Testis (tissue), 5 donors: ENCODE measurements at places on chromosomes 5 and 9.

- no peak for DNase-seq
Measured at GRCh38 chr9:127004946-127005769, 90.6 kb downstream of the RALGPS1 start.

- peak; percentile 43 for DNase-seq
Measured at GRCh38 chr9:100099722-100100042, 639 bp downstream of the INVS start.

DNA sequence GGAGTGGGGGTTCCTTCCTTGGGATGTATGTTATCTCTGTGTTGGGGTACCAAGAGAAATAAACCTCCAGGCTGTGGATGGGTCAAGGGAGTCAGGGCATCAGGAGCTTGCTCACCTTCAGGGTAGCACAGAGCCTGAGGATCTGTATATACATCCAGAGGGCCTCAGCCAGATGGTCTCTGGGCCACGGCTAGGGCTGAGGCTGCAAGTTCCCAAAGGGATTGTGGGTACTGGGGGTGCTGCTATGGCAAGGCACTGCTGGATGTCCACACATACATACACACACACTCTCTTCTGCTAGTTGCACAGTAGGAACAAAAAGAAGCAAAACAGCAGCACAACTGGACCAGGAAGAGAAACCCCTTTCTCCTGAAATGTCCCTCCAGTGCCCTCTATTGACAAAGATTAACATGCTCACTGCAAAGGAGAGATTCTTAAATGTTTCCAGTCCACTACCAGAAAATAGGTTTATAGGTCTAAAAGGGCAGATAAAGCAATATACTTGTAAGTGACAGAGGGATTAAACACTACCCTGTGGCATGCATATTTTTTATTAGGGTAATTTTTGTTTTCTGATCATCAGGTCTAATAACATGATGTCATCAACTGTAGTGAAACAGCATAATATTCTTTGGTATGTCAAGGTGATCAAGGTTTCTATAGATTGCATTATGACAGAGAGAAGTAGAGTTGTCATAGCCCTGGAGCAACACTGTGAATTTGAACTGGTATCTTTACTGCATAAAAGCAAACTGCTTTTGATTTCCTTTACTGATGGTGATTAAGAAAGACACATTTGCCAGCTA, 56.3 kb upstream of the KCNN2 start:
- DNase-seq: no peak

- DNase-seq: no peak
Measured at GRCh38 chr5:91929522-91929817, 546.4 kb upstream of the ARRDC3 start.

GRCh38 chr5:174078416-174078815, 32.9 kb downstream of the NSG2 start:
- no peak for DNase-seq

- DNase-seq: no peak
Measured at GRCh38 chr5:3281366-3281765, 314.3 kb upstream of the IRX1 start.

DNA sequence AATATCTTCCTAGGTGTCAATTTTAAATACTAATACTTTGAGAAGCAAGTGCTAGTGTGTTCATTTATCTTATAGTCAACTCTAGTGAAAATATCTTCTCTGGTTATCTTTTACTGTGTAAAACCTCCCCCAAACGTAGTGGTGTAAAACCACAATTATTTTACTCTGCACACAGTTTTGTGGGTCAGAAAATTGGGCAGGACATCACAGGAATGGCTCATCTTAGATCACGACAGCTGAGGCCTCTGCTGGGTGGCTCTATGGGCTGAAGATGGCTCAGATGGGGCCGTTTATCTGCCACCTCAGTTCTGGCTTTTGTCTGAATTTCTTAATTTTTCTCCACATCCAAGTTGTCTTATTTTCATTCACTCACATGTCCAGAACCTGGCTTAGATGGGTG, 457.2 kb upstream of the ACTBL2 start:
- no peak for DNase-seq

DNA sequence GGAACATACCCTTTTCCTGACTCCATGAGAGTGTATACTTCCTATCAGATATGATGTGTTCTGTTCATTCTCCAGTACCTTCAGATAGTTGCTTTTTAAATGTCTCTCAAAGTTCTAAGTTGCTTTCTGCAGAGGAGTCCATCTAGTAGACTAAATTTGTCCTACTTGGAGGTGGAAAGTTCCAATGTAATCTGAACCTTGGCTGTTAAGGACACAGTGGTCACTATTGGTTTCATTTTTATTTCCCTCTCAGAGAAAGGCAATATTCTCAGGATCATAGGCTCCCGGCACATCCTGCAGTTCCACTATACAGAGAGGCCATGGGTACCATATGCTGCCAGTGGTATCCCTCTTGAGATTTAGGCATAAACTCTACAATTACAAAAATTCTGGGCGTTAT, 634.6 kb downstream of the LRRC70 start:
- DNase-seq: no peak

- DNase-seq: no peak
Measured at GRCh38 chr5:142796492-142797109, 26.4 kb downstream of the ARHGAP26 start.

- no peak for DNase-seq
Measured at GRCh38 chr5:151611127-151611775, 20.1 kb upstream of the FAT2 start.

- no peak for DNase-seq
Measured at GRCh38 chr5:123398058-123398733, 25.0 kb downstream of the CEP120 start.

DNA sequence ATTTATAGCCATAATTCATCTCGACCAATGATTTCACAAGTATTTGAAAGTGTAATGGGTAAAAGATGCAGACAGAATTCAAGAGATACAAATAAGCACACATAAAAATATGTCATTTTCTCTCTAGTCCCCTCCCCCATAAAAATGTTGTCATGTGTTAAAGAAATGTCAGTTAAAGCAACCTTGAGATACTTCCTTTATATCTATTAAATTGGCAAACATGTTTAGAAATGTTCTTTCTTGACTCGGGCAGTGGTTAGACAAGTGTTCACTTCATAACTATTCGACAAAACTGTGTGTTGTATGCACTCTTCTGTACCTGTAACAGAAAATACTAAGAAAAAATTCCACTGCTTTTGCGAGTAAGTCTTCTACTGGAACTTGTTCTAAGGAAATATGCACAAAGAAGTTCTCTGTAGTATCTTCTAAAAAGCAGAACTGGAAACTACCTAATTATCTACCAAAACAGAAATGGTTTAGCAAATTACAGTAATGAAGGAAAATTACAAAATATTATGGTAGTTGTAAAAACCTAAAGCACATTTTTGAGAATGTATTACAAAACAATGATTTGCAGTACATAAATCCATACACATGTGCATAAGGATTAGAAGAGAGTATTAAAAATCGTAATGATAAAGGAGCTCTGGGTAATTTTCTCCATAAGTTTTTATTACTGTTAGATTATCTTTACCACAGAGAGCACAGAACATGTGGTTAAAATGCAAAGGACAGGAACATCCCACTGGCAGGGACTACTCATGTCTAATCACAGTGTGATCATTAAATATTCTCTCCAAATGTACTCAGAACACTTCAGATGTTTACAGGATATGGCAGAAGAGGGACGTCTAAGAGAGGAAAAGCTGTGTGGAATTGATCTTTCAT, 35.9 kb downstream of the FBXW2 start:
- no peak for DNase-seq

DNA sequence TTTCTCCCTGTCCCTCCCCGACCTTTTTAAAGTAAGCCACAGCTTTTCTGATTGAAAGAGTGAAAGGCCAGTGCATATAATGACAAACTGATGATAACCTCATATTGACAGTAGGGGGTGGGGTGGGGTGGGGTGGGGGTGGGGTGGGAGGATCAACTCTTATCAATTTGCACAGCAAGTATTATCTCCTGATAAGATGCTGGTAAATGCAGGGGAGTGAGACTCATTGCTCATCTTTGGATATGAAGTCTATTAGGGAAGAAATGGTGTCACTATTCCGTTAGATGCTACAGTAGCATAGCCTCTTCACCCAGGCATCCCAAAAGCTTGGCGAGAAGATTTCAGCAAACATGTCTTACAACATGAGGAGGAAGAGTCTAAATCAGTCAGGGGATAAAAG, 38.9 kb upstream of the HMGCS1 start:
- DNase-seq: no peak

DNA sequence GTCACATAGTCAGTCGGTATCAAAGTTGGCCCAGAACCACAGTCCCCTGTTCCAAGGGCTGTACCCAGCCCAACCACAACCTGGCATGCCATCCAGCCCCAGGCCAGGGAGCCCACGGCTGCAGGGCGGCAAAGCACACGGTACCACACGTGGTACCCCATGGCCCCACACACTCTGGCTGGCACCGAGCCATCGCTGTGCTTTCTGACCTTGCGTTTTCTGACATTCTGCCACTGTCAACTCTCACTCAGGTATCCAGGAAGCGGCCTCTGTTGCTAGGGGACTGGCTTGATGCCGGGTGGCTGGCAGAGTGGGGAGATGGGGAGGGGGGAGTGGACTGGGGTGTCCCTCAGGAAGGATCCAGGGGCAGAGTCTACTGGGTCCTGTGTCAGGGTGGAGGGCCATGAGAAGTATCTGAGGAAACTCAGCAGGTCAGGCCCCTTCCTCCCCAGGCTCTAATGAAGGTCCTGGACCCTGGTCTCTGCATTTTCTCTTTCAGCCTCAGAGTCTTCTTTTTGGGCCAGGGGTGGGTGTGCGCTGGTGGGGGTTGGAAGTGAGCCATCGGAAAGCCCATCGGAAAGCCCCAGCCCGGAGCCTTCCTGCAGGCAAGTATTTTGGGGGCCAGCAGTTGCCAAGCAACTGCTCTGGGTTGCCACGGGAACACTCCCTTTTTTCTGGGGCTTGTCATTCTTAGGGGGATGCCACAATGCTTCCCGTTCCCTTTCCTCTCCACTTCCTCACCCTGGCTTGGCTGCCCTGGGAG, 21.0 kb upstream of the RALGDS start:
- no peak for DNase-seq

DNA sequence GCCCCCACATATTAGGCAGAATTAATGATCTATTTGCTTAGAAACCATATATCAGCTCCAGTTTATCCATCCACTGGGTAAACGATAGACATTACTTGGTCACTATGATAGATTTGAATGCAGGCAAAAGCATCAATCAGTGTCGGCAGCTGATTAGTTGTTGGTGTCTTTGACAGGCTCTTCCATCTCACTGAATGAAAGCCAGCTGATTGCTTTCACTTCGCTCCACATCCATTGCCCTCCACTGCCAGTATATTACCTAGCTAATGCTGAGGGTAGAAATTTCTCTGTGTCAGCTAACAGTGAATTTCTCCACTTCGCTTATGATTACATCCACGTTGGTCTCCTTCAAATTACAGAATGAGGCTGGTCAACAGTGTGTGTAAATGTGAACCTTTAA, 821.3 kb upstream of the TYRP1 start:
- DNase-seq: no peak

GRCh38 chr5:54492178-54492577, 25.4 kb upstream of the SNX18 start:
- no peak for DNase-seq

DNA sequence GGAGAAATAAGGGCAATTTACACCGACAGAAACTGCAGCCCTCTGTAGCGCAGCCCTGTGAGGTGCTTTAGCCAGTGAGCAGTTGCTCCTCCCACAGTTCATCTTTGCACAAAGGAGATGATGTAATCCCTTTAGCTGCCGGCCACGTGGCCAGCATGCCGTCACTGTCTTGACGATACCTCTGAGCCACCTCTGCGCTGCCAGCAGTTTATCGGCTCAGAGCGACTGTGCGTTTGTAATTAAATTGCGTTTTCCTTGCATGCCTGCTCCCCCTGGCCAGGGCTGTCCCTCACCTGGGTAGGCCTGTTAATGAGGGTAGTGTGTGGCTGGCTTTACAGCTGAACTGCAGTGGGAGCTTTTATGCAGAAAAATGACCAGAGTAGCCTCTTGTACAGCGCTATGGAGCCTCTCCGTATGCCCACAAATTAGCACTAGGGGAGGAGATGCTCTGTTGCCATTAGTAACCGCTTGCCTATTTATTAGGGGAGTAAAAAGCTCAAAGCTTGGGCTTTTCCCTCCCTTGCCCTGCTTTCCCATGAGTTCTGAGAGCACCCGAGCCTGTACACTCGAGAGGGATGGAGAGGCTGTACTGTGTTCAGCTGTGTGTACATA, 107.0 kb downstream of the TRIO start:
- DNase-seq: peak; percentile 91

- DNase-seq: no peak
Measured at GRCh38 chr9:112200711-112201110, 25.6 kb upstream of the SUSD1 start.

DNA sequence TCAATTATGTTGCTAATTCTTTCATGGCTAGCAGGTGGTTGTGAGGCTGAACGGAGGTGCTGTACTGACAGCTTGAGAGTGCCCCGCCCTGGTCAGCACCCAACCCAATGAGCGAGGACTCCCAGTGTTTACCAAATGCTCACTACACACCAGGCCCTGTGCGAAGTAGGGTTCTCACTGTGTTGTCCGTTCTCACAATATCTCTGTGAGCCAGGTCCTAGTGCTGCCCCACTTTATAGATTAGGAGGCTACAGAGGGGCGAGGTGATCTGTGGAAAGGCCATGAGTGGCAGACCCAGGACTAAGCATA, 28.2 kb downstream of the COL15A1 start:
- DNase-seq: no peak

- DNase-seq: peak; percentile 50
Measured at GRCh38 chr5:68534131-68534940, 318.8 kb downstream of the PIK3R1 start.

- DNase-seq: no peak
Measured at GRCh38 chr9:72025906-72026305, 34.5 kb downstream of the C9orf57 start.

GRCh38 chr5:99544356-99544755, 615.5 kb upstream of the CHD1 start:
- no peak for DNase-seq

- no peak for DNase-seq
Measured at GRCh38 chr5:113242481-113243348, 192.1 kb downstream of the TSSK1B start.

DNA sequence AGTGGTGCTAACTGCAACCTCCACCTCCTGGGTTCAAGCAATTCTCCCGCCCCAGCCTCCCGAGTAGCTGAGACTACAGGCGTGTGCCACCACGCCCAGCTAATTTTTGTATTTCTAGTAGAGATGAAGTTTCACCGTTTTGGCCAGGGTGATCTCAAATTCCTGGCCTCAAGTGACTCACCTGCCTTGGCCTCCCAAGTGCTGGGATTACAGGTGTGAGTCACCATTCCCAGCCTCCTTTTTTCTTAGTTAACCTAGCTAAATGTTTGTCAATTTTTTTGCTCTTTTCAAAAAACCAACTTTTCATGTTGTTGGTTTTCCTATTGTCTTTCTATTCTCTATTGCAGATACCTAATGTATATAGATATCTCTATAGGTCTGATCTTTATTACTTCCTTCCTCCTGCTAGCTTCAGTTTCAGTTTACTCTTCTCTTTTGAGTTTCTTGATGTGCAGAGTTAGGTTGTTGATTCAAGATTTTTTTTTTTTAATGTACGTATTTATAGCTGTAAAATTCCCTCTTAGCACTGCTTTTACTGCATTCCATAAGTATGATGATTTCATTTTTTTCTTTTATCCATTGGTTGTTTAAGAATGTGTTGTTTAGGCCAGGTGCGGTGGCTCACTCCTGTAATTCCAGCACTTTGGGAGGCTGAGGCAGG, 32.9 kb downstream of the FGD3 start:
- DNase-seq: no peak

GRCh38 chr5:151192626-151193025, 31.3 kb downstream of the CCDC69 start:
- no peak for DNase-seq
